ENCODE measurements at places on chromosomes 2 and 18. TPM values are rescaled to one million over a fixed set of nuclear protein-coding genes. Genes with fewer than 3 reads are reported as not detected.

DNA sequence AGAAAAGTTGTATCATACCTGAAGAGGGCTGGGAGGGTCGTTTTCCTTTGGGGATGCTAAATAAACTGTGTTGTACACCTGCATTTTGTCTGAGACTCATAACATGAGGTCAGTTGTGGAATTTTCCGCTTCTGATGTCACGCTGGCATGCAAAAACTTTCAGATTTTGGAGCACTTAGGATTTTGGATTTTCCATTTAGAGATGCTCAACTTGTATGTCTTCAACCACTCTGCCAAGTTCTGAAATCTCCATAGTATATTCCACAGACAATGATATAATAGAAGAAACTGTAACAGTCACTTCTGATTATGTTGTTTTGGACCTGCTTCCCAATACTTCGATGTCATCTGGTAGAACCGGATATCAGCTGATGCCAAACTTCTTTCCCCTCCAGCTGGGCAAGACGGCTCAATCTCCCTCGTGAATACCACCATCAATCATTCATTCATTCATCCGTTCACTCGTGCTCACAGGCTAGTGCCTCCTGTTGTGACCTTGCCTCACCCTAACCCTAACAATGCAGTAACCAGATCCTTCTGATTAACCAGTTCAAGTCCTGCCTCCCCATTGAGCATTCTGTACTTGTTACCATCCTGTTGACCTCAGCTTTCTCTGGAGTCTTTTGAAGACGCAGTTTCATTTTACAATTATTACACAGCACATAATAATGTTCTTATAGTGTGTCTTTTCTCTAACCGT, 5.3 kb upstream of the PLEKHH2 start:
- no peak for DNase-seq
- no peaks in the 10 kb centered on the region for H3K36me3 ChIP-seq
- no peak overlapping the region for H3K27ac ChIP-seq
- peaks cover 5% of the 10 kb centered on the region for H3K4me1 ChIP-seq
- H3K27me3 ChIP-seq, result peaks cover 22% of the 10 kb centered on the region

GRCh38 chr2:38039121-38039910, 36.6 kb downstream of the CYP1B1 start:
- H3K27ac ChIP-seq, result no peak overlapping the region
- peaks cover 26% of the 10 kb centered on the region for H3K27me3 ChIP-seq
- H3K36me3 ChIP-seq, result no peaks in the 10 kb centered on the region
- DNase-seq, result peak; percentile 19

- H3K4me3 ChIP-seq, result no peak overlapping the region
- no peaks in the 10 kb centered on the region for H3K4me1 ChIP-seq
- DNase-seq, result no peak
- peaks cover 36% of the 10 kb centered on the region for H3K36me3 ChIP-seq
- no peak overlapping the region for H3K27ac ChIP-seq
Measured at GRCh38 chr2:201735486-201735885, 37.0 kb upstream of the MPP4 start.

GRCh38 chr2:144477957-144478311, 42.0 kb downstream of the ZEB2 start:
- peaks cover 21% of the 10 kb centered on the region for H3K4me1 ChIP-seq
- no peak overlapping the region for H3K4me3 ChIP-seq
- H3K36me3 ChIP-seq, result peaks cover 8% of the 10 kb centered on the region
- peak; percentile 43 for DNase-seq

C2orf78 gene
- not detected for total RNA-seq

LOXHD1 gene
- total RNA-seq, result not detected

All from IMR-90 (cell line).